ENCODE measurements at places on chromosomes 4 and X.

- no peak for DNase-seq
Observed at GRCh38 chrX:11352296-11352741, 59.1 kb downstream of the AMELX start.

- no peak for DNase-seq
Observed at GRCh38 chrX:17459661-17460060, 84.7 kb downstream of the NHS start.

- DNase-seq, result no peak
Observed at GRCh38 chr4:8325291-8325973, 55.9 kb downstream of the HTRA3 start.

DNA sequence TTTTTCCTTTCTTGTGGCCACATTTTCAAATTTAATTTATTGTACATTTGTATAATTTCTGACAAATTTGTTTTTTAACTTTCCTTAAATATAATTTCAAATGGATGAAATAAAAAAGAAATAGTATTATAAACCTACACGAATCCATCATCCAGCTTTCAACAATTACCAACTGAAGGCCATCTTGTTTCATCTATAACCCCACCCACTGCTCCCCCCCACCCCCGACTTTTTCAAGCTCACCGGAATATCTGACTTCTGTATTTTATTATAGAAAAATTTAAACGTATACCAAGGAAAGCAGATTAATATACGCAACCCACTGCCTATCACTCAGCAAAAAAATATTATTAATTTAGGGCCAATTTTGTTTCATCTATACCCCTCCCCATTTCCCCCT is 1.1 kb downstream of the MORF4L2 start:
- DNase-seq, result no peak

DNA sequence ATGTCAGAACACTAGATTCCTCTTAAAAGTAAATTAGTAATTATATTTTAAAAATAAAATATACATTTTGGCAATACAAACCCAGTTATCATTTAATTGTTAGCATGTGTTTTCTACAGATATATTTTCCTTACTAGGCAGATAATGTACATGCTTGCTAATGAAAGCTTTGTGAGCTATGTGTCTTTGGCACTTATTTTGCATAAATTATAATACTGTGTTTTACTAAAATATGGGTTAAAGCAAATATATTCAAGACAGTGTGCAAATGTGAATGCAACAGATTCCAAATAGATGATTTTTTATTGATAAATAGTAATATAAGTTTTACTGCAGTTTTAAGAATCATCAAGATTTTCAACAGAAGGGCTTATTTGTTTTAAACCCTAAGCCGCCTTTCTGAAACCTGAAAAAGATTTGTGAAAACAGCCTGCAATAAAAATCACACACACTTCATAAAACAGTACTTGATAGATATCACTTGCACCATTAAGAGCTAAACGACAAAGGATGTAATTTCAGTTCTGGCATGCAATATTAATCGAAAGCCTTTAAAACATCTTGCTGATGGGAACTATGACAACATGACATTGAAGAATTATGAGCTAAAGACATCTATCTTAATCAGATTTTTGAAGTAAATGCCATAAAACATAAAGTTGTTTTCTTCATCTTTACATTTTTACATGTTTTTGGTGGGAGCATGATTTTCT is 333.3 kb downstream of the DCTD start:
- DNase-seq, result no peak

GRCh38 chr4:14334166-14334565 is 668.1 kb upstream of the CPEB2 start:
- no peak for DNase-seq

- DNase-seq, result no peak
Observed at GRCh38 chr4:141638230-141638629, 1.8 kb downstream of the IL15 start.

GRCh38 chr4:98248934-98249333 is 12.2 kb upstream of the RAP1GDS1 start:
- no peak for DNase-seq

GRCh38 chr4:85565761-85566480 is 91.0 kb downstream of the ARHGAP24 start:
- no peak for DNase-seq

DNA sequence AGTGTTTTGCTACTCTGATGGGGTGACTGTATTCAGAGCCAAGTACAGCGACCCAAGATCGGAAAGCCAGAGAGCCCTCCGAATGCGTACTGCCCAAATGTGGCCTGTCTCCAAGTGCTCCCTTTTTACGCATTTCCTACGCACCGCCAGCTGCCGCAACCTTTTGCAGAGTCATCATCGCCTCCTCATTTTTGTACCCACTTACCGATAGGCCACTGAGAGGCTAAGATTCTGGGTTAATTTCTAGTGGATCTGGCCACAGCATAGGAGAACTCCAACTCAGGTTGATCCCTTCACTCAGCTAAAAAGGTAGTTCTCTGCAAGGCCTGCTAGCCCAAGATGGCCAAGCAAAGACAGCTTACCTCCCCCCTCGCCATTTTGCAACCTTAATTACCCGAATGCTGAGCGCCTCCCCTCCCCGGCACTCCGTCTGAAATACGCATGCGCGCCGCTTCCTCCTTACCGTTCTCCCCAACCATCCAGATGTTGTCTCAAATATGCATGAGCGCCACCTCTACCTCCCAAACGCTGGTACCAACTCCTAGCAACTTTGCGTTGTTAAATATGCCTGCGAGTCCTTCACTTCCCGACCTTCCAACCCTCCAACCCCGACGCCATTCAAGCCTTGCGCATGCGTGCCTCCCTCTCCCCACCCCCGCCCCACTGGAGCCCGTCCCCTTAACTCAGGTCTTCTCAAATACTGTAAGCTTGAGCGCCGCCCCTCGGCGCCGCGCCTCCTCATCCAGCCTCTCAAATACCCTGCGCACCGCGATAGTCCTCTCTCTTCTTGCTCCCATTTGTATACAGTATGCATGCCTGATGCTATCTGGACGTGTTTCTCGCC is 11.8 kb upstream of the ZCCHC13 start:
- peak; percentile 85 for DNase-seq

DNA sequence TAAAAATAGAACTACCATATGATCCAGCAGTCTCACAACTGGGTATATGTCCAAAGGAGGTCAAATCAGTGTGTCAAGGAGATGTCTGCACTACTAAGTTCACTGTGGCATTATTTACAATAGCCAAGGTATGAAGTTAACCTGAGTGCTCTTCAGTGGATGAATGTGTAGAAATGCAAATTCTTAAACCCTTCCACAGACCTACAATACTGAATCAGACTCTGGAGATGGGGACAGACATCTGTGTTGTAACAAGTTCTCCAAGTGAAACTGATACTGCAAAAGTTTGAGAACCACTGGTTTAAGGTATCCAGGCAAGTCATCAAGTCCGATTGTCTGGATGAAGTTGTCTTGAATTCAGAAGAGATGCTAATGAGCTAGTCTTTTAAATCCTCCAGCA is 38.5 kb downstream of the SMAD1 start:
- no peak for DNase-seq

DNA sequence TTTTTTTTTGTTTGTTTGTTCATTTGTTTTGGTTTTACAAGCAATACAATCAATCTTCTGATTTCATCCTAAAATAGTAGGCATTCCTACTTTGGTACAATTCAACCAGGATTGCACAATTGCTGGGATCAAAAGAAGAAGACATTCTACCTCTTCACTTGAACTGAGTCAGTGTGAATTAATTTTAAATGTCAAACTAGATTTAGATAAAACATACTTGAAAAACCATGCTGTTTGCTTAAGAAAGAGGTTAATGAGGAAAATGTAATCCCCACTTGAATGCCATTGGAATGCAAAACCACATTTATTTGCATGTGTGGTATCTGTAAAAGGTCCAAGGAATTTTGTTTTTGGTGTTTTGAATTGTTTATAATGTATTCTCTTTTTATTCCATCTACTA is 40.5 kb downstream of the HAND2 start:
- DNase-seq, result no peak

GRCh38 chr4:117385526-117385925 is 300.1 kb upstream of the TRAM1L1 start:
- DNase-seq, result no peak

GRCh38 chrX:121349263-121349662 is 301.9 kb downstream of the GLUD2 start:
- DNase-seq, result no peak

GRCh38 chrX:68079961-68080360 is 353.3 kb downstream of the OPHN1 start:
- no peak for DNase-seq

DNA sequence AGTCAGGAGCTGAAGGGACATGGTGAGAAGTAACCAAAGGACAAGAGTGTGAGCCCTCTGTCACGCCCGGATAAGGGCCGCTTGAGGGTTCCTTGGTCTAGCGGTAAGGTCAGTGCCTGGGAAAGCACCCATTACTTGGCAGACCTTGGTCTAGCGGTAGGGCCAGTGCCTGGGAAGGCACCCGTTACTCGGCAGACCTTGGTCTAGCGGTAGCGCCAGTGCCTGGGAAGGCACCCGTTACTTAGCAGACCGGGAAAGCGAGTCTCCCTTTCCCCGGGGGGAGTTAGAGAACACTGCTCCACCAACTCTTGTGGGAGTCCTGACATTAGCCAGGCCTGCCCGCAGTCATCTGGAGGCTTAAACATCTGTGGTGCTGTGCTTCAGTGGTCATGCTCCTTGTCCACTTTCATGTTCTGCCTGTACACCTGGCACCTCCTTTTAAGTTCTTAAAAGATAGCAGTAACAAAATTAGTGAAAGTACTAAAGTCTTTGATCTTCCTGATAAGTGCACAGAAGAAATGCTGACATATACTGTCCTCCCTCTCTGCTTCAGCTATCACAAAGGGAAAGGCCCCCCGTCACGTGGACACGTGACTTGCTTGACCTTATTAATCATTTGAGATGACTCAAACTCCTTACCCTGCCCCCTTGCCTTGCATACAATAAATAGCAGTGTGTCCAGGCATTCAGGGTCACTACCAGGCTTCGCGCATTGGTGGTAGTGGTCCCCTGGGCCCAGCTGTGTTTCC is 9.3 kb upstream of the SEC24B start:
- DNase-seq, result no peak

- DNase-seq, result no peak
Observed at GRCh38 chr4:74083546-74083945, 15.4 kb downstream of the CXCL2 start.

GRCh38 chr4:106021737-106022410 is 126.6 kb downstream of the NPNT start:
- no peak for DNase-seq

DNA sequence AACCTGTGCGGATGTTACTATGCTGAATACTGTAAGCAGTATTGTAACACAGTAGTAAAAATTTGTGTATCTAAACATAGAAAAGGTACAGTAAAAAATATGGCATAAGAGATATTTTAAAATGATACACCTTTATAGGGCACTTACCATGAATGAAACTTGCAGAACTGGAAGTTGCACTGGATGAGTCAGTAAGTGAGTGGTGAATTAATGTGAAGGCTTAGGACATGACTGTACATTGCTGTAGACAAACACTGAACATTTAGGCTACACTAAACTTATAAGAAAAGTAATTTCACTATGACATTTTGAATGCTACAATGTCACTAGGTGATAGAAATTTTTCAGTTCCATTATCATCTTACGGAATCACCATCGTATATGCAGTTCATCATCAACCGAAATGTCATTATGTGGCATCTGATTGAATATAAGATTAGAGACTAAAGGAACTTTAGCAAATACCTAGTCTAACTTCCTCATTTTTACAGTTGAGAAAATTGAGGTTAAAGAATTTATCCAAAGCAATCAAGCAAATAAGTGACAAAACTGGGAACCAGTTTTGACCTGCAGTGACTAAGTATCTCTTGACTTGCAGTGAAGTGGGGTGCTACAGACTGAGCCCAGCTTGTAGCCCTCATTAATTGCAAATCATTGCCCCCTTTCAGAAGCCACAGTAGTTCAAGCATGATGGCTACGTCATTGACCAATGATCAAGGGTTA is 55.3 kb downstream of the EGF start:
- no peak for DNase-seq

DNA sequence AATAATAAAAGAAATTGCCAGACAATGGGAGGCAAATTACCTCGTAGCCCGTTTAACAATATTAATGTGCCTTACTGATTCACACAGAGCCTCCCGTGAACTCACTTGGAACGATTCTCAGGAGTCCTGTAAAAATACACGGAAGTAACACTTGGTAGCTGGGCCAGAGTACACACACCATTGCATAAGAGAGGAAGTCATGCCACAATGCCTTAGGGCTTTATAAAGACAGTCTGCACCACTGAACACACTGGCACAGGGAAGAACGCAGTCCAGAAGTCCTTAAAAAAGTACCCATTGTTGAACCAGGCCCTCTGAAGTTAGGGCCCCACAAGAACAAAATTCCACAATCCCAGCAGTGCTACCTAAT is 15.1 kb downstream of the SLC2A9 start:
- no peak for DNase-seq

GRCh38 chrX:138034136-138034535 is 468.2 kb downstream of the ZIC3 start:
- DNase-seq, result no peak

- no peak for DNase-seq
Observed at GRCh38 chr4:185270037-185270436, 60.6 kb downstream of the SNX25 start.
